ENCODE measurements at places on chromosomes 2 and 18.

DNA sequence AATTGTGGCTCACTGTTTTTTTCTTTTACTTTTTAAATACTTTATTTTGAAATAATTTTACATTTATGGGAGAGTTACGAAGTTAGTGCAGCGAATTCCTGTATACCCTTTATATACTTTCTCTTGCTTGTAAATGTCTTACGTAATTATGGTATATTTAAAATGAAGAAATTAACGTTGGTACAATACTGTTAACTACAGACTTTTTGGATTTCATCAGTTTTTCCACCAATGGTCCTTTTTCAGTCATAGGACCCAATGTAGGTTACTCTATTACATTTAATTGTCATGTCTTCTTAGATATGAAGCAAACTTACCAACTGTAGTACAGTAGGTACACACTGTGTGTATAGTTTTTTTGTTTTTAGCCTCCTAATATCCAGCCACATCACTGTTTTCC, 76.3 kb downstream of the BOLA3 start:
- DNase-seq: no peak

DNA sequence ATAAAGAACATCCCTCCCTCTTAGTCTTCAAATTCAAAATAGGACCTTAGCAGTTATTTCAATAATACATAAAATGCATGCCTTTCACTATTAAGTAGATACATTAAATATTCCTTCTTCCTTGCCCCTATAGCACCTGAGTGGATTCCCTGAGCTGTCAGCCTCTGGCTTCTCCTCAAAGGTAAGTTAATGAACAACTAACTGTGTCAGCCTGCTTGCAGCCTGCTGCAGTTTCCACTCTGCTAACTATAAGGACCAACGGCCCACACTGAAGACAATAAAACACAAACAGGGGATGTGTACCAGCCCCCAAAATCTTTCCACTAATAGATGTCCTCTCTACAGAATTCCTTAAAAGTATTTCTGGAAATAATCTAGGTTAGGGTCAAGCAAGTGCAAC, 5.0 kb downstream of the KCTD1 start:
- DNase-seq: no peak

GRCh38 chr2:33370636-33371265, 105.7 kb upstream of the RASGRP3 start:
- DNase-seq: no peak

GRCh38 chr2:55922291-55922907, 1.2 kb downstream of the EFEMP1 start:
- DNase-seq: no peak

DNA sequence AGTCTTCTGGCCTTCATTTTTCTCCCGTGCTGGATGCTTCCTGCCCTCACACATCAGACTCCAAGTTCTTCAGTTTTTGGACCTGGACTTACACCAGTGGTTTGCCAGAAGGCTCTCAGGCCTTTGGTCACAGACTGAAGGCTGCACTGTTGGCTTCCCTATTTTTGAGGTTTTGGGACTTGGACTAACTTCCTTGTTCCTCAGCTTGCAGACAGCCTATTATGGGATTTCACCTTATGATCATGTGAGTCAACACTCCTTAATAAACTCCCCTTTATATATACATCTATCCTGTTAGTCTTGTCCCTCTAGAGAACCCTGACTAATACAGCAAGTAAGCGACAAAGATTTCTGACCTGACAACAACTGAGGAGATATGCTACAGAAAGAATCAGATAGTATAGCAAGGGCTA, 7.2 kb downstream of the CDC42EP3 start:
- no peak for DNase-seq

- no peak for DNase-seq
Measured at GRCh38 chr2:29755829-29756228, 165.6 kb downstream of the ALK start.

GRCh38 chr2:176178757-176179295, 9.6 kb upstream of the HOXD1 start:
- DNase-seq: no peak

- peak; percentile 52 for DNase-seq
Measured at GRCh38 chr2:28408764-28409599, 16.3 kb downstream of the FOSL2 start.

DNA sequence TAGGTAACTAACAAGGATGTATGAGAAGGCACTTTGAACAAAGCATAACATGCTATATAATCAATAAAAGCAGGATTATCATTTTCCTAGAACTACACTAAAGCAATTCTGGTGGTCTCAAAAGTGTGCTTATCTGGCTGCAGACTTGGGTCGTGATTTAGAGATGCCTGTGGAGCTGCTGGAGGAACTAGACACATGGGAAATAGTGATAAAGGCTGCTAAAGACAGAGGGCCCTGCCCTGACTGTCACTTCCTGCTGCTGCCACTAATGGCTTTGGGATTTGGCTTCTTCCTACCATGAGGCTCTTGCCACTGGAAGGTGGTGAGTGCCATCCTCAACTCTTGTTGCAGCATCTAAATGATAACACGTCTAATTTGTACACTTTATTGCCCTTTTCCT, 22.5 kb downstream of the TMEM178A start:
- no peak for DNase-seq

- no peak for DNase-seq
Measured at GRCh38 chr2:186205254-186205911, 280.7 kb upstream of the ZC3H15 start.

GRCh38 chr2:151029406-151030157, 232.1 kb downstream of the RBM43 start:
- DNase-seq: no peak

- no peak for DNase-seq
Measured at GRCh38 chr2:65458999-65459398, 26.6 kb upstream of the SPRED2 start.

GRCh38 chr2:36403675-36404230, 48.2 kb downstream of the CRIM1 start:
- no peak for DNase-seq

DNA sequence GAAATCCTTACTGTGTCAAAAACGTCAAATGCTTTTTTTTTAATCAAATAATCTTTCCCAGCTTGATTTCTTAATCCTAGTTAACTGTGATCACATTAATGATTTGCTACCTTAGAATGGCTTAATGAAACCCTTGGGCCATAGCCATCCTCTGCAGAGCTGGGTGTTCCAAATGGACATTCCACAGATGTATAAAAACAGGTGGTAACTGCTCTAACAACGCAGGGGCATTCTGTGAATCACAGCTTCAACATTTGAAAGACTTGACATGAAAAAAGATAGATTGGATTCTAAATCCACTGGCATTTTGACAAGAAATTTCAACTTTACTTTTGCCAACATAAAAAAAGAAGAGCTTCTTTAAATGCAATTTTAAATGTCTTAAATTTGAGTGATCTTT, 69.8 kb upstream of the RASGRP3 start:
- DNase-seq: no peak

- no peak for DNase-seq
Measured at GRCh38 chr2:71449343-71449742, 4.0 kb upstream of the DYSF start.

DNA sequence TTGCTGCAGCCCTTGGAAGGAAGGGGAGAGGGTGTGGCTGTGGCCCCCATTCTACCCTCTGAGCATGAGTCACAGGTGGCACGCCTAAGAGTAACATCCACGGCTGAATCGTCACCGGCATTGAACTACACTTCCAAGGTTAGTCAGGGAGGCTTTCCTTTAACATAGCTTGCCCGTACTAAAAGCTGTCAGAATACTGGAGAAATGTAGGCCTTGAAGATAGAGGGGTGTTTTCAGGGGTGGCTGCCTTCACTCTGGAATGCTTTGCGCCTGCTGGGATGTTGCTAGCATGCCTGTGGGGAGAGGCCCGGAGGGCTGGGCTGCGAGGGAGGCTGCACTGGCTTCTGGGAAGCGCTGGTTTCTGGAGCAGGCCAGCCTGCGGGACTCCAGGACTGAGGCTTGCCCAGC, 333.7 kb downstream of the AGAP1 start:
- no peak for DNase-seq

DNA sequence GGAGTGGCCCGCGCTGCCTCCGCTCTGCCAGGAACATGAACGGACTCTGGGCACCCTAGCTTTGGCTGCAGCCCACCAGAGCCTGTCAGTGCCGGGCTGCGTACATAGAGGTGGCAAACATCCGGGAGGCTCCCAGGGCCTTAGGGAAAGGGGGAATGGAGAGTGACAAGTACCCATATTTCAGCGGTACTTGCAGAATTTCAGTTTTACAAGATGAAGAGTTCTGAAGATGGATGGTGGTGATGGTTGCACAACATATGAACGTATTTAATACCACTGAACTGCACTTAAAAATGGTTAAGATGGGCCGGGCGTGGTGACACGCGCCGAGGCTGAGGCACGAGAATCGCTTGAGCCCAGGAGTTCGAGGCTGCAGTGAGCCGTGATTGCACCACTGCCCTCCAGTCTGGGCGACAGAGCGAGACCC, 873 bp downstream of the MTHFD2 start:
- DNase-seq: no peak

DNA sequence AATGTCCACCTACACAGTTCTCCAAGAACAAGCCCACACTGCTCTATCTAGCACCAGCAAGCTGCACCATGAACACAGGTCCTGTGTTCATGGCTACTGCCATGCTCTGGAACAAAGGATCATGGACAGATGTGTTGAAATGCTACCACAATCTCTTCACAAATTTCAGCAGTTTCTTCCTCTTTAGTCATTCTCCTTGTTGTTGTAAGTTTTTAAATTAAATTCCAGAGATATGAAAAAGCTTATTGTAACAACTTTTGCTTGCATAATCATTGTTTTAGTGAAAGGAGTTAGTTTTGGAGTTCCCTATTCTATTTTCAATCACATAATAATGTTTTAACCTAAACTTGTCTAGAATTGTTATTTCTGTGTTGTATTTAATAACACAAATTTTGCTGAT, 17.2 kb upstream of the NAPG start:
- DNase-seq: no peak

DNA sequence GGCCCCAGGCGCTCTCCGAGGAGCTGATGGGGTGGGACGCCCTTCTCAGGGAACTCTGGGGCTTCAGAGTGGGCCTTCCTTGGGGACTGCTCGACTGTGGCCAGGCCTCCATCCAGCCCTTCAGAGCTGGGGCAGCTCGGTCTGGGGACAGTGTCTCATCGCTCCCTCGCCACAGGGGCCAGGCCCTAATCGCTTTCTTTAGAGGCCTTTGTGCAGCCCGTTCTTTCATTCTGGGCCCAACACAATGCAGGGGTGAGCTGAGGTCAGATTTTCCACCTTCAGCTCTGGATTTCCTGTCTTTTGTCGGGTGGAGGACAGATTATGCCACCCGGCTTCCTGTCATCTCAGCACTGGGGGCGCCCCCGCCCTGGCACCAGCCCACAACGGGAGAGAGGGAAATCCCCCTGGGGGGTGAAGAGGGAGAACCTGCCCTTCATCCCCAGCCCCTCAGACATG, 25.2 kb downstream of the MYCN start:
- no peak for DNase-seq

GRCh38 chr18:9422816-9423519, 52.3 kb upstream of the RALBP1 start:
- no peak for DNase-seq

GRCh38 chr2:46852598-46852997, 63.0 kb downstream of the MCFD2 start:
- no peak for DNase-seq

- no peak for DNase-seq
Measured at GRCh38 chr18:72530622-72531021, 13.5 kb downstream of the CBLN2 start.

DNA sequence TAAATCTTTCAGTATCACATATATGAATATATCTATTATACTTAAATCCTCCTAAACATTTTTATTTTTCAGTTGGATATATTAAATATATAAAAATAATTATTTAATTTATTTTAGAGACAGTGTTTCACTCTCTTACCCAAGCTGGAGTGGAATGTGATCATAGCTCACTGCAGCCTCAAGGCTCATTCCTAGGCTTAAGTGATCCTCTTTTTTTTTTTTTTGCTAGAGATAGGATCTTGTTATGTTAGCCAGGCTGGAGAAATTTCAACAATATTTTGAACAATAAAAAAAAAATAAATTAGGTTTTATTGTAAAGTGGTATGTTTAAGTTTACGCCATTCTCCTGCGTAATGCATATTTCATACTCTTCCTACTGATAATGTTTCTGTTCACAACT, 4.2 kb downstream of the SPAST start:
- DNase-seq: no peak

DNA sequence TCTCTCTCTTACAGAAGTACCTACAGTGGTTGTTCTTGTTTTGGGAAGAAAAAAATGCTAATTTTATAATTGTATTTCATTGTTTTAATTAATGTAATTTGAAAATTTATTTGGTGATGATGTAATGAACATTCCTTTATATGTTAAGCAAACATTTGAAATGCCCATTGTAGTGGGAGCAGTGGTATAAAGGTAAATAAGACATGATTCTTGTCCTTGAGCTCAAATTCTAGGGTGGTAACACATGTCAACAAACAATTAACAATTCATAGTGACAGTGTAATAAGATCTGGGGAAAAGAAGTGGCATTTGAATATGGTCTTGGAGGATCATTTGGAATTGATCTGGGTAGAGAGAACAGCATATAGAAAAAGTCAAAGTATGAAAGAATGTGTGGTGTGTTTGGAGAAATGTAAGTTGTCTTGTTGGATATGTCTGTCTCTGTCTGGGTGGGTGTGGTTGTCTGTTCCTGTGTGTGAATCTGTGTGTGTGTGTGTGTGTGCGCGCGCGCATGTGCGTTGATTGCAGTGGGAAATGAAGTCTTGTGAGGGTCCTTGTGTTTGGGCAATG, 5.8 kb downstream of the PTPN4 start:
- DNase-seq: no peak

Data from activated T-helper 9 cell treated with anti-CD3 and anti-CD28 coated beads, Interleukin-2, amount 50 U/mL, for 16 hours (primary cell).